ENCODE measurements at places on chromosomes 7 and 10.

GRCh38 chr7:12851142-12851541 lies 163.7 kb downstream of the ARL4A start:
- no peak for DNase-seq

- no peak for DNase-seq
Observed at GRCh38 chr10:61299156-61299555, 154.0 kb downstream of the TMEM26 start.

DNA sequence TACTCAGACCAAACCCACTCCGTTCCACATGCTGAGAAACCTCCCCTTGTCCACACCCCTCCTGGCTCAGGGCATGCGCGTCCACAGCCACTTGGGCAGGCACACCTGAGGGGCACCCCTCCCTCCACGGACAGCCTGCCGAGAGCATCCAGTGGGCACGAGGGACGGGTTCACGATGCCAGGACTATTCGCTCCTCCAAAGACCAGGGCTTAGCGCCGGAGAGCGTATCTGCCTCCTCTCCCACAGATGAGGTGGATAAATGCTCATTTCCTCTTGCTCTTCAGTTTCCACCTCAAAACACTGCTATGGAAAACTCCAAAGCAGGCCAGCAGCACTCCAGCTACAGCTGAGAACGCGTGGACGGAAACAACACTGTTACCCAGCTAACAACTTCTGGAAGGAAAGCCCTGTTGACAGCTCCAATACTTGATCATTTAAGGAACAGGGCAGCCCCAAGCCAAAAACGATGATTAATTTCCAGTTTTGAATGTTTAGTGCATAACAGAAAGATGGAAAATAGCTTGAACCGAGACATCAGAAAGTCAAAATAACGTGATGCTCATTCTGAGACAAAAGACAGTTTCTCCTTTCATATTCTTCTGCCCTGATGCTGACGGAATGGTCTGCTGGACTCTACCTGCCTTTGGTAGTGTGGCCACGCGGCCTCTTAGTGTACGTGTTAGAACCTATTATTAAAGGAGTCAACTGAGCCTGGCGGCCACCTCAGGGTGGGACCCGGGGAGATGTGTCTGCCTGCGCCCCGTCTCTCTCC lies 204.7 kb downstream of the DNAJB6 start:
- DNase-seq, result no peak

GRCh38 chr7:155230169-155230593 lies 67.5 kb upstream of the INSIG1 start:
- DNase-seq, result no peak

DNA sequence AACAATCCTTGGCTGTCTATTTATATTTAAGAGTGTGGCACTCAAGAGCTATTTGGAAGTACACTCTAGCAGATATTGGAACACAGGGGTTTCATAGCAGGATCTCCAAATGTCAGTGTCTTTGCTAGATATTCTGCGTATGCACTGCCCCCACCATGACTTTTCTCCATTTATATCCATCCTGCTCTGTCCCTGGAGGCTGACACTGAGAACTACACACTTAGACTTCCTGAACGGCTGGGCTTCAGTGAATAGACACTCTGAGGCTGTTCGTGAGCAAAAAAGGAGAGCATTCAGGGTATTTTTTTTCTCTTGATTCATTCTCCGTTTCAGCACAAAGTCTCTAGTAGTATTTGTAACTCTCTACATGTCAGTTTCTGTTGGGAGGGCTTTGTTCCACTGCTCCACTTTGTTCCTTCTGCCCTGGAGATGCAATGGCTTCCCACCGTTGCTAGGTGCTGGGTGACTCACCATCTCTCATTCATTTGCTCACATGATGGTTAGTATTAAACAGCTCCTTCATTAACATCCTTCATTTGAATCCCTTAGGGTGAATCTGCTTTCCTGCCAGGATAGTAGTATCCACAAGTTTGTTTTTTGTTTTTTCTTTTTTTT lies 155.9 kb upstream of the SLC13A1 start:
- DNase-seq, result no peak

DNA sequence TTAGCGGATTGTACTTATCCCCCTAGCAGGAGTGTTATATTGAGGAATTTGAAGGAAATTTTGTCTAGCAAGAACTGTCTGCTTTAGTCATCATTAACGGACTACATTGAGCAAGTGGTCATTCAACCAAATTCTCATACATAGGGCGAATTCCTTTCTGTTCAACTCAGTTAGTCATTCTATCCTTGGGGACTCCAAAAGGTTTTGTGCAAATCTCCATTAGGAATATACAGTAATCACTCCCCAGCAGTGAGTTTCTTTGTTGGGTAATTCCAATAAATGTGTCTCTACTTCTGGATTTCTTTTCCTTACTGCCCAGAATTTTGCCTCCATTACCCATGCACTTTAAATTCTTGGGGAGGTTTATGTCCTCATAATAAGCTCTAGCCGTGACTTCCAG lies 51.1 kb downstream of the EPDR1 start:
- no peak for DNase-seq

GRCh38 chr7:1559626-1560590 lies 3.9 kb upstream of the TMEM184A start:
- DNase-seq, result no peak

- no peak for DNase-seq
Observed at GRCh38 chr10:34503704-34504103, 311.4 kb downstream of the PARD3 start.

GRCh38 chr7:131859147-131859821 lies 302.9 kb upstream of the PODXL start:
- DNase-seq, result peak; percentile 10

DNA sequence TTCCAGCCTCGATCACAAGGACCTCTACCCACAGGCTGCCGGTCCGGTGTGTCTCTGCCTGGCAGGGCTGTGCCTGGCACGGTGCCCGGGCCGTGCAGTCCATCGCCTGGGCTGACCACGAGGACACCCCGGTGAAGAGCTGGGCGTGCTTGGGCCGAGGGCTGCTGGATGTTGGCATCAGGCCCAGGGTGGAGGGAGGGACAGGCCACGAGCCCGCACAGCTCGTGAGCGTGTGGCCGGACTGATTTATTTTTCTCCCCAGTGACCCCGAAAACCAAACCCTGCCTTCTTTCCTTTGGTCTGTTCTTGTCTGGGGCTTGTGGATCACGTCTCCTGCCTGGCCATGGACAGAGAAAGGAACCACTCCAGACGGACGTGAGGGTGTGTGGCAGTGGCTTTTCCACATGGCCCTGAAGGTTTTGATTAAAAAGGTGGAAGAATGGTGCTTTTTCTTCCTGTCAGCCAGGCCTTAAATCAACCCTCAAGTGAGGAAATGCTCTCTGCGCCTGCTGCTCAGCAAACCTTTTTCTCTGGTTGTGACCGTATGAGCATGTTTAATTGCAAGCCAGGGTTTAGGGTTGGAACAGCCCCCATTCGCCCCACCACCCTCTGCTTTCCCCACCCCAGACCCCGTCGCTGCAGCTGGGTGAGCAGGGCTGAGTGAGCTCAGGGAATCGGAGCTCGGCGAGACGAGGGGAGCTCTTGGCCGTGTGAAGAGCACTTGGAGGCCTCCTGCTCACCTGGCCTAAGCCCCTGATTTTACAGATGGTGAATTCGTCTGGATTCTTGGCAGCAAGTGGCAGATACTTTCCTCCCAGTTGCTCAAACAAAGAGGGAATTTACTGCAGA lies 130.1 kb downstream of the RGS10 start:
- DNase-seq, result no peak

- DNase-seq, result no peak
Observed at GRCh38 chr7:133026210-133026859, 55.6 kb downstream of the CHCHD3 start.

GRCh38 chr7:111992601-111993000 lies 213.6 kb downstream of the DOCK4 start:
- DNase-seq, result no peak

- DNase-seq, result no peak
Observed at GRCh38 chr7:2488681-2489080, 12.5 kb upstream of the GRIFIN start.

DNA sequence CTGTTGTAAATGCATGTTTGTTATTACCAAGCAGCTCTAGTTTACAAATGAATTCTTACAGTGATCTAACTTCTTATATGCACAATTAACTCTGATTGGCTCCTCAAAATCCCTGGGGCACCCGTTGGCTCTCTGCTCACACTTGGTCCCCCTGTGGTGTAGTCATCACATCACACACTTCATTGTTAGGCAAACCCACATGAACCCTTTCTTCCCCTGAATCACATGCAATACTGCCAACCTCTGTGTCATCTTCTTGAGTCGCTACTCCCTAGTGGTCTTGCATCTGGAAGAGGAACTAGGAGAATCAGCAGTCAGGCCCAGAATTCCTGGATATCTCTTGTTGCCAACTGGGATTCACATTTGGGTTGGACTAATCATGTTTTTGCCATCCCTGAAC lies 73.1 kb downstream of the CD36 start:
- DNase-seq, result no peak

GRCh38 chr7:70131817-70132216 lies 533.5 kb downstream of the AUTS2 start:
- DNase-seq, result no peak

DNA sequence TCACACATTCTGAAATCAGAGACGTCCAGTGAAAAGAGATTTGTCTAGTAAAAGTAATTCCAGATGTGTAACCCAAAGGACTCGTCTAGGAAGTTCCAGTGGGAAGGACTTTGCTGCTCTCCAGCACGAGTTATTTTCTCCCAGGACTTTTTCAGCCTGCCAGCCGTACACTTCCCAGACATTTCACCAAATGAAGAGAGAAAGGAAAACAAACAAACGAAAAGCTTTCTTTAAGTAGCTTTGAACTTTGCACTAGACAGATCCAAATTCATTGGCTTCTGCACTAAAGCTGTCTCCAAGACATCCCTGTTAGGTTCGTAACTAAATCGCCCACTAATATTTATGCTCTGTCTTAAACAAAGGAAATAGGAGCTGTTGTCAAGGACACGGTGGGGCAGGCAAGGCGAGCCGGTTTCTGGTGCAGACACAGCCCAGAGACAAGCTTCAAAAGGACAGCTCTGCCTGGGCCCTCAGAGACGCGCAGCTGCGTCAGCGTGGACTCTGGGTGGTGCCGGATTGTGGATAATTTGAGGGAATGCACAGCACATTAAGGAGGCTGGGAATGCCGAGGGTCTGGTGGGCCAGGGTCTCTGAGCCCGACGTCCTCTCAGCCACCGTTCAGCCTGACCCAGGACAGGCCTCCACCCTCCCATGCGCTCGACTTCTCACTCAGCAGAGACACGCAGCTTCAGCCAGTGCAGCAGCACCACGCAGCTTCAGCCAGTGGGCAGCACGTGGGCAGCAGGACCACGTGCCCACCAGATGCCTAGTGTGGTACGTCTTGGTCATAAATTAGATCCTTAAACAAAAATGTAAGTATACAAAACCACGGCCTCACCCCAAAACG lies 64.1 kb upstream of the INSIG1 start:
- no peak for DNase-seq

GRCh38 chr7:101210143-101210542 lies 7.2 kb downstream of the PLOD3 start:
- no peak for DNase-seq

GRCh38 chr7:123039269-123039668 lies 43.8 kb upstream of the TAS2R16 start:
- no peak for DNase-seq

- DNase-seq, result no peak
Observed at GRCh38 chr7:114209968-114210367, 204.6 kb upstream of the FOXP2 start.

DNA sequence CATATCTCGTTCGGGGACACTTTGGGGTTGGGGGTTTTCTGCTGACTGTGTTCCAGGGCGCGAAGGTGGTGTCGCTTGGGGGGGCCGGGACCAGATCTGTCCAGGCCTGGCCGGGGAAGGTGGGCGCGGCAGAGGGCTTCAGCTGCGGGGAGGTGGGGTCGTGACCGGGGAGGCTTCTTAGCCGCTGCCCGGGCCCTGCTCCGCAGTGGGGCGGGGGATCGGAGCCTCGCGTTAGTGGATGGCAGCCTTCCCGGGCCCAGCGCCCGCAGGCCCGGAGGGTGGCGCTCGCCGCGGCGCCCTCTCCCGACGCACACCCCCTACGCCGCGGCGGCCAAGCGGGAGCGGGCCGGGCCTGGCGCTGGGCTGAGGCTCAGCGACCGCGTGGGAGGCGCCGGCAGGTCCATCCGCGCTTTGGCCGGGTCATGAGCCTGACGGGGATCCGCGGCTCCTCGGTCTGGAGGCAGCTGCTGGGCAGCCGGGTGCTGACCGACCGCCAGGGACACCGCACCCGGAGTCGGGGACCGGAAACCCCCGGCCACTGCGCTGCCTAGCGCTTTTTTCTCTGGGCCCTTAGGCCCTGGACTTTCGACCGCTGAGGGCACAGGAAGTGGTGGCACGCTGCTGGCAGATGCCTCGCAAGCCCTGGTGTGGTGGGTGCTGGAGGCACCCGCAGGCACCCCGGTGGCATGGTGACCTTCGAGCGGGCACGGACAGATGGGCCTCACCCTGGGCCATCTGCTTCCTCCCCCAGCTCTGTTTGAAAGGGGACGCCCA lies 1.2 kb downstream of the AGAP3 start:
- DNase-seq, result no peak

DNA sequence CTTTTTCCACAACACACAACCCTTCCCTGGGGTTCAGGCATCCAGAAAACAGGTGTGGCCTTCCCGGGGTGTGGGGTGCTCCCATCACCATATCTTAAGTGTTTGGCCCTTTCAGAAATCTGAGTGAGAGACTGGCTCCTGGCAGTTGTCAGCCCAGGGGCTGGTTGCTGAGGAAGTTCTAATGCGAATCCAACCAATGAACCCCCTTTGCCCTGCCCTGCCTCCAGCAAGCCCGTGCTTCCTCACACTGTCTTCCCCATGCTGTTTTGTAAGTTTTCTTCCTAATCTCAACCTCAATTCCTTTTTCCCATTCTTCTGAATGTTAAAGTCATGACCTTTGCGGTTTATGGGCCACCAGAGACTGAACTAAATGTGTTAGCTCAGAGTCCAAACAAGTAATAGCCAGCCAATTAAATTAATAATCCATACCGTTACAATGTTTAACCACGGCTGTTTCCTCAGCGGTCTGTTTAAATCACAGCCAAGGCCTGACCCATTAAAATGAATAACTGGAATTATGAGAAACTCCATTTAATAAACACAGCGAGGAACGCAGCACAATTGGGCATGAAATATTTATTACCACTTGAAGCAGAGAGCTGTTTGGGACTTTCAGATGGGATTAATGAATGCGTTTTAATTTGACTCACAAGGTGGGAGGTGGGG lies 90.9 kb upstream of the TCF7L2 start:
- no peak for DNase-seq

DNA sequence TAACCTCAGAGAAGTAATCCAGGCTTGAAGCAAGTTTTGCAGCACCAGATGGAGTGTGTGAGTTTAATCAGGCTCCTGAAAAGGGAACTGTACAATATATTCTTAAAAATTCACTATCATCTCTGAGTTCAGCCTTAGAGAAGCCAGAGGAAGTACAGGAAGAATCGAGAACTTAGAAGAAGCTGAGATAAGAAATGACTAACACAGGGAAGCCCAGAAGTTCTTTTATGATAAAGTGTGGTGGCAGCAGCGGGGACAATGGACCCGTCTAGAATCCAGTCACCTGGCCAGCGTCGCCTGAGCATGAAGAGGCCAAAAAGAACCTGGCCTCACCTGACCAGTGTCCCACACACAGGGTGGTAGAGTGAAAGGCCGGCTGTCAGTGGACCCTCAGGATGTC lies 161.0 kb downstream of the USP6NL start:
- no peak for DNase-seq

Data from GM12864 (cell line).